ENCODE measurements at places on chromosomes 13 and 19. TPM values are rescaled to one million over a fixed set of nuclear protein-coding genes. Genes with fewer than 3 reads are reported as not detected.

The SBSN gene
- not detected for polyA plus RNA-seq

The OLFM4 gene
- not detected for polyA plus RNA-seq

DNA sequence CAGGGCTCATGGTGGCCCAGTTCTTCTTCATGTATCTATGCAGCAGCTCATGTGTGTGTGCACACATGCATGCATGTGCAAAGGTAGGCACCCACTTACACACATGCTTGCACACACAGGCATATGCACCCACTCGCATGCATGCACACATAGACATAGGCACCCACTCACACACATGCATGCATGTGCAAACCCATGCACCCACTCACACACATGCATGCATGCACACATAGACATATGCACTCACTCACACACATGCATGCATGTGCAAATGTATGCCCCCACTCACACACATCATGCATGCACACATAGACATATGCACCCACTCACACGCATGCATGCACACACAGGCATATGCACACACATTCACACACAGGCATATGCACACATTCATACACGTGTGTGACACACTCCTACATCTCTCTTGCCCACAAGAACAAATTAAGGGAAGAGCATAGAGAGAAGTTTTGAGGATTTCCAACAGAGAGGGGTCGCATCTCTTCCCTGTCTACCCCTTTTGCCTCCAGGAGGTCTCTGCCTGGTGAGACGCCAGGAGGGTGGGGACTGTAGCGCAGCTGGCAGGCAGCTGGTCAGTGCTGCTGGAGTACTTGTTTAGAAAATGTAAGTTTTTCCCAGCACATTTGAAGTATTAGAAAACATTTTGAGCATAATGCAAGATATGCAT is 63.9 kb upstream of the ARHGEF7 start:
- DNase-seq: no peak

DNA sequence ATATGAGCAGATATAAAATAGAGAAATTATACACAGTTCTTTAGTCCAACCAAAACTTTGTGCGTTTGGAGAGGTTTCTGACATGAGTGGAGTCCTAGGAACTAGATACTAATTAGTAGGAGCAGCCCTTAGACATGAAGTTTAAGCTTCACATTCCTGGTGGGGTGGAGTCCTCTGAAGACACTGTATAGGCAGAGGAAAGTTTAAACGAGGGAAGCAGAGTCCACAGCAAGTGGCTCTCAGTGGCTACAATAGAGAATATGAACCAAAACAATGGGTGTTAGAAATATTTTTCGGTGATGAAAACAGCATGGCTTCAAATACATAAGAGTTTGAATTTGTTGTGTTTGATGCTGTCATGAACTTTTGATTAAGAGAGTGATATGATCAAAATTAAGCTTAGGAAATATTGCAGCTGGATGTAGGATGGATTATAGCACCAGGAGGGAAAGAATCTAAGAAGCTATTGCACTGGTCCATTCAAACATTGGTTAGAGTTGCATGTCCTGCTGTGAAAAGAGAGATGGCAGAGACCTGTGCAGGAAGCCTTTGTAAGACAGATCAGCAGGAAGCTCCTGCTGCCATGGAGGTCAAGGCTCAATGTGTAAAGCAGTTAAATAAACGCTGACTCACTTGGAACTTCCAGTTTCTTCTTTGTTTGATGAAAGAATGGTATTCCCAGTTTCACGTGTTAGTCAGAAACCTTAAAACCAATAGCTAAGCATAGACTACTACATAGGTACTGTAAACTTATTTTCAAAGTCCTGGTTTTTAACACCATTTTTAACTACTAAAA is 175.2 kb downstream of the TDRD3 start:
- DNase-seq: peak; percentile 83

DNA sequence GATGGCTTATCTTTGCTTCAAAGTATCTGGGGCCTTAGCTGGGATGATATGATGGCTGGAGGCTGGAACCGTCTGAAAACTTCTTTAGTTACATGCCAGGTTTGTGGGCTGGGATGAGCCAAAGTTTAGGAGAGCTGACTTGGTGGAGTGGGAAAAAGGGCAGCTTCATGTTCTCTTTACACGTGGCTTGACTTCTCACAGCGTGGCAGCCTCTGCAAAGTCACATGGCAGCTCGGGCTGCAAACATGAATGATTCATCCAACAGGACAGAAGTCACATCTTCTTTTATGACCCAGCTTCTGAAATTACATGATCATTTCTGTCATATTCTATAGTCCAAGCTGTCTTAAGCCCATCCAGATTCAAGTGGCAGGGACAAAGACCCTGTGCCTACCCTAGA is 176.0 kb downstream of the OLFM4 start:
- no peak for DNase-seq

GRCh38 chr13:99640260-99640659 is 139.0 kb downstream of the TM9SF2 start:
- no peak for DNase-seq

DNA sequence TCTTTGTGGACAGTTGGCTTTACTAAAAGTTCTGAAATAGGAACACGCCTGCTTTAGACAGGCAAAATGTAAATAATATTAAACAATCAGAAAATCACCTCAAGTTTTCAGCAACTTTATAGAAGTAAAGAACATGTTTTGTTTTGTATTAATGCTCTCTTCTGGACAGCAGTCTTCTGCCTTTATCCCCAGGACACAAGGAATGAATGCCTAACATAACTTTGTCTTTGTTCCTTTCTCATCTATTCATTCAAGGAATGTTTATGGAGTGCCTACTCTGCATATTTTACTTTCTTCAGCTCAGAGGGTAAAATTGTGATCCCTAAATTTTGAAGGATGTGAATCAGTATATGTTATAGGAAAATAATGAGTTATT is 325.4 kb downstream of the FOXO1 start:
- DNase-seq: no peak

DNA sequence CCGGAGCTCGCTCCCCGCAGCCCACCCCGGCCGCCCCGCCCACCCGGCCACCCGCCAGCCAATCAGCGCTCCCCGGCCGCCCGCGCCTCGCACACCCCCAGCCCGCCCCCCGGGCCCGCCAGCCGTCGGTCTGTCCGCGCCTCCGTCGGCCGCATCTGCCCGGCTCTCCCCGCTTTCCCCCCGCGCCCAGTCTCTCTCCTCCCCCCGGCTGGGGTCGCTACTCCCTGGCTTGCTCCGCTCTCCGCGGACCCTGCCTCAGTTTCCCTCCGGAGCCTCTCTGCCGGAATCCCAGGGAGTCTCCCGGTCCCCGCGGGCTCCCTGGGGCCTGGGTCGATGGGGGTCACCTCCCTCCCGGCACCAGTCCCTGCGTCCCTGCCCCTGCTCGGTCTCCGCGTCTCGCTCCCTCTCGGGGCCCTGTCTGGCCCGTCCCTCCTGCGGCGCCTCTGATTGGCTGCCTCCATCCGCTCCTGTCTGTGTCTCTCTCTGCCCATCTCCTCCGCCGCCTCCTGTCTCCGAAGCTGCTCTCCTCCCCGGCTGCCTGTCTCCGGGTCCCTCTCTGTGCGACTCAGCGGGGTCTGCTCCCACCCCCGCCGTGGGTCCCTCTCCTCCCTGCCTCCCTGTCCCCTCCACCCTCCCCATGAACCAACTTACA is 484 bp downstream of the IL11 start:
- no peak for DNase-seq

All from HepG2 (cell line).